RKO (cell line): ENCODE measurements at places on chromosomes 7 and 10.

DNA sequence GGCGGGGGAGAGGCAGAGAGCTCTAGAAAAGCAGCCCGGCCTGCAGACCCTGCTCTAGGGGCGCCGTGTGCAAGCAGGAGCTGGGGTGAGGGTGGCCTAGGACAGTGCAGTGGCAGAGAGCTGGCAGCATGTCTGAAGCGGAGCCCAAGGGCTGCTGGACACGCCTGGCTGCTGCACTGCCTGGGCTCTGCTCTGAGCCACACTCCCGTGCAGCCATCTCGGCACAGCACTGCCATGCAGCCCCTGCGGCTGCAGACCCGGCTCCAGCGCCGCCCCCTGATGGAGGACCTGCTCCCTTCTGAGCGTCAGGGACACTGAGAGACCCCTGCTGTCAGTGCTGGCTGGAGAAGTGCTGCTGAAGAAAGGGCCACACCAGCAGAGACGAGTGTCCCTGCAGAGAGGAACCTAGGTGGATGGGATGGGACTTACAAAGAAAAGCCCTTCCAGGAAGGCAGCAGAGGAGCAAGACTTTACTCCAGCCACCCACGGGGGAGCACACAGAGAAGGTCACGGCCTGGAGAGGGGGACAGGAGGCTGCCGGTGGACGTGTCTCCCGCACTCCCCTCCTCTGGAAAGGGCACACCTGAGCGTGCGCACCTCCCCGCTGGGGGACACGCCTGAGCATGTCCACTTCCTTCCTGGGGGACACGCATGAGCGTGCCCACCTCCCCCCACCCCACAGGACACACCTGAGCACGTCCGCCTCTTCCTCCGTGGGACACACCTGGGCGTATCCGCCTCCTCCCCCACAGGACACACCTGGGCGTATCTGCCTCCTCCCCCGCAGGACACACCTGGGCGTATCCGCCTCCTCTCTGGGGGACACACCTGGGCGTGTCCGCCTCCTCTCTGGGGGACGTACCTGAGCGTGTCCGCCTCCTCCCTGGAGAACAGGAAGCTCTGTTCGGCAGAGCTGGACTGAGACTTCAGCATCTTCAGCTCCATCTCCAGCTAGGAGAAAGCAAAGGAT is 252.9 kb downstream of the MAD1L1 start:
- DNase-seq = no peak

DNA sequence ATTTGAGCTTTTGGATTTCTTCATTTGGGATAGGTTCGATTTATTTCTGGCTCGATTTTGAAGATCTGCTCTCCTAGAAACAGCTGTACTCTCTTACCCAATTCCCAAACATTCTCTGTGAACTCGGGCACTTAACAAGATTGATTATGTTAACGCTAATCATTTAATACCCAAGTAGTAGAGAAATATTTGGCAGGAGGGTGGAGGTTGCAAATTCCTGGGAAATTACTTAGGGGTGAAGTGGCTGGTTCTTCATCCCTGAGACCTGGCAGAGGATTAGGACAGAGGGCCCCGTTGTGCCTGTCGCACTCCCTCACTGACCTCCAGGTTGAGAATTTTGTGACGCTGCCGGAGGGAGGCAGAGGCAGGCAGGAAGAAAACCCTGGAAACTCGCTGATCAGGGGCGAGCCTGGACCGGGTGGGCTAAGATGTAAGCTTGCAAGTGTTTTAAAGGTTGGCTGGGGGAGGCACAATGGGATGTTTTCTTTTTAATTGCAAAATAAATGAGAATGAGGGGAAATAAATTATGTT is 182.6 kb downstream of the TCF7L2 start:
- no peak for DNase-seq

GRCh38 chr10:62024026-62024701 is 122.7 kb downstream of the ARID5B start:
- no peak for DNase-seq

DNA sequence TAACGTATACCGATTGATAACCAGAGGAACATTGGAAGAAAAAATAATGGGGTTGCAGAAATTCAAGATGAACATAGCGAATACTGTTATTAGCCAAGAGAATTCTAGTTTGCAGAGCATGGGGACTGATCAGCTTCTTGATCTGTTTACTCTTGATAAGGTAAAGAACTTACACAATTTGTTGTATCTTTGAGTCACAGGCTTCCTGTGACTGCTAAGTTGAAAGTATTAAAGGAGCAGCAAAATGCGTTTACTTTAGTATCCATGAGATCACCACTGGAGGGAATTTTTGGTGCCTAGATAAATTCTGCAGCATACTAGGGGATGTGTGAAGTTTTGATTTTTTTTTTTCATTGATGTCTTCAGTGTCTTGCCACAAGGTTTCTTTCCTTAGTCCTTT is 103.6 kb downstream of the BTAF1 start:
- DNase-seq = no peak

DNA sequence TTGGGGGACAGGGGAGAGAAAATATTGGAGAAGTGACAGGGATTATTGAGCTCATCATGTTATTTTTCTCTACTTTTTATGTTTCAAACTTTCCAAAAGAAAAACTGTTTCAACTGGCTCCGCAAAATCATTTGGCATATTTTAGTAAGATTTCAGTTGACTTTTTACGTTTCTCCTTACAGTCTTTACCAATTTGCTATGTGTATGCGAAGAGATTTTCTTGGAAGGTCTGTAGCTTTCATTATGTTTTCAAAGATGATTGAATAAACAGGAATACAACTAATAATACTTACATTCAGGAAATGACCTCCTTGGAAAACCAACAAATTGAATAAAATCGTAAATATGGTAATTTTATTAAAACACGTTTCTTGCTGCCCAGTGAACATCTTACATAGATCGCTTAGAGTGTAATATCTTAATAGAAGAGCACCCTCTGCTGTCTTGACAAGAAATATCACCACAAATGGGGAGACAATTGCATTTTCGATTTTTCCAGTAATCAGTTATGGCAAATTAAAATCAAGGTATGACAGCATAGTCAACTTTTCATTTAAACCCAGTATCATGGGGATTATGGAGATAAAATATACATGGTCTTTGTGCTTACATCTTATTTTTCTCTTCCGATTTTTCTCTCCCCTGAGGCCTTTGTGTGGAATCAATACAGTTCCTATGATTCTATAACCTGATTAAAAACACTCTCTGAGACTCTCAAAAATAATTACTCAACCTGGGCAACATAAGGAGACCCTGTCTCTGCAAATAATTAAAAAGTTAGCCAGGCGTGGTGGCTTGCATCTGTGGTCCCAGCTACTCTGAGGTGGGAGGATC is 43.1 kb downstream of the MBL2 start:
- DNase-seq = peak; percentile 51

DNA sequence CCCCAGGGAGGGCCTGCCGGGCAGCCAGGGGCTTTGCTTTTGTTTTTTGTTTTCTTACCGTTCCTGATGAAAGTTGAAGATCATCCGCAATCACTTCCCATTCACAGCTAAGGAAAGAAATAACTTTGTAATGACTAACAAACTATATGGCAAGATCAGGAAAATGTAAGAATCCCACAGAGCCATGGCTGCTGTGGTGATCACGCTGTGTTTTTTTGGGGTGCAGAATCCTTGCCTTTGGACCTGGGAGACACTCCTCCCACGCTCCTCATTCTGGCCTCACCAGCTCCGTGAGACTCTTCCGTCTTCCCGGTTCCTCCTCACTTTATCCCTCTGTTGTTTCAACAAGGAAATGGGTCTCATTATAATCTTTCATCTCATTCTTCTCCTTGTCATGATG is 443.0 kb upstream of the MGMT start:
- DNase-seq = no peak

DNA sequence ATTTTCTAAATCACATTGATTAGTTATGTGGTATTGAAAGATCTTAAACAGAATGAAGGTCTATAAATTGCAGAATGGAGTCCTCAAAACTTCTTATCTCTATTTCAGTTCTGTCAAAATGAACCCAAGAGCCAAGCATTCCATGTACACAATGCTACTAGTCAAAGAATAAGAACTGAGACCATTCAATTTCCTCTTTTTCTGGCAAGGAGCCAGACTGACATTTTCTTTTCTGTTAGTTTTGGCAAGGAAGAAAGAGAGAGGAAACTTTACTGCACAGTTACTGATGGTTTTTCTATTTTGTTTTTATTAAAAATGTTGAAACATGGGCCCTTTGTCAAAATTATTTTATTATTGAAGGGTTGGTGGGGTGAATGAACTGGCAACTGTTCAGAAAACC is 181.8 kb upstream of the FERD3L start:
- no peak for DNase-seq

- no peak for DNase-seq
These were observed 84.7 kb downstream of the CHST15 start for GRCh38 chr10:124008681-124009080.

DNA sequence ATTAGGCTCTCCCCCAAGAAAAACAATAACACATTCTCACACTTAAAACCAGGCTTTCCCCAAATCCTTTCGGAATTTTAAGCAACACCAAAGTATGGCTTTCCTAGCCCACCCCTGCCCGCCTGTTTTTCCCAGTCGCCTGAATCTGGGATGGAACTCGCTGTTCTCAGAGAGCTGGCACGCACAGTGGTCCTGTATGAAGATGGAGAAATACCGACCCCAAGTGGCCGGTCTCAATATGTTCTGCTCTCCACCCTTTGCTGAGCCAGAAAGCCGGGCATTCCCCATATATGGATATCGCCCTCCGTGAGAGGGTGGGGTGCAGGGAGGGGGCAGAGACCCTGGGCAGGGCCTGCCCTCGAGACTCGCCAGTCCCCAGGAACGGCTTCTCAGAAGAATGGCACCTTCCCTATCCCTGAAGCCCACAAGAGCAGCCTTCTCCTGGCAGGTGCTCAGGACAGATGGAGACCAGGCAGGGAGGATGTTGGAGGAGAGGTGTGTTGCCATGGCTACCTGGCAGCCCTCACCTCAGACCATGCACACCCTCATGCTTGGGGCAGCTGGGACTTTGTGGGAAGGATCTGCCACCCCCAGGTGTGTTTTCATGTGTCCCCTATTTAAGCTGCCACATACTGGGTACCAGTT is 3.4 kb downstream of the TACR2 start:
- DNase-seq = peak; percentile 66

DNA sequence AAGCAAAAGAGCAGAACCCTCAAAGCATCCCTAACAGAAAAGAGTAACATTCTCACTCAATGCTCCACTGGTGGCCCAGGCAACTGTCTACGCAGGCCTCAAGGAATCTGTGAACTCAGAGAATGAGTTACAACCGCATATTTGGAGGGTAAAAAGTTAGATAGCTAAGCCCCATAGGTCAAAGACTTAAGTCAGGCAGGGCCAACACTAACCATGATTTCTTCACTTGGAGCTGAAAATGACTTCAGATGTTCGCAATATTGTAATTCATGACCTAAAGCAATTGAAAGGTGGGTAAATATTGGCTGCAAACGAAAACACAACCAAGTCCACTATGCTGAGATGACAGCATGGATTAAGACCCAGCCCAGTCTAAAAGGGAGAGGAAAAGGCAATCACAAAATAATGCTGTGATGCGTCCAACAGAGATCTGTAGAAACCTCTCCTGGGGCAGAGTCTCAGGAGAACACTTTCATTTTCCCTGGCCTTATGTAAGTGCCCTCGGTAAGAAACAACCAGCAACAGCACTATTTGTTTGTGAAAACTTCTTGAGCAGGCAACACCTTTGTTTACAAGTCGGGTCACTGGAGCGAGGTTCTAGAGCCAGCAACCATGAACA is 176.5 kb downstream of the TNS3 start:
- DNase-seq = no peak

GRCh38 chr7:131556909-131557651 is 652 bp upstream of the PODXL start:
- DNase-seq = no peak

DNA sequence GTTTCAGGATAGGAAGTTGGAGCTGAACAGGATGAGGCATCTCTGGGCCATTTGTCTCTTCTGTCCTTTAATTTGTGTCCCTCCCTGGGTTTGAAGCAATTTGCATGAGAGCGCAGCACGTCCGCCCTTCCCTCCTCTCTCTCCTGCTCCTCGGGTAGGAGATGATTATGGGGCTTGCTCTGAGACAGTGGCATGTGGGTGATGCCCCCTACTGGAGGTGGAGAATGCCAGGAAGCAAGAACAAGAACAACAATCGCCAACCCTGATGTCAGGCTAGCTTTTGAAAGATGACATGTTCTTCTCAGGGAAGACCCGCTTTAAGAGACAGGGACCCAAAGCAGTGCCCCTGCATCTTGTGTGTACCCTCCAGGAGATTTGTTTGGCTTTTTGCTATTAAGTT is 63.9 kb upstream of the LOXL4 start:
- no peak for DNase-seq

- no peak for DNase-seq
These were observed 9.2 kb downstream of the PLAU start for GRCh38 chr10:73920089-73920488.

- no peak for DNase-seq
These were observed 15.5 kb downstream of the ZNF488 start for GRCh38 chr10:47368431-47369180.

DNA sequence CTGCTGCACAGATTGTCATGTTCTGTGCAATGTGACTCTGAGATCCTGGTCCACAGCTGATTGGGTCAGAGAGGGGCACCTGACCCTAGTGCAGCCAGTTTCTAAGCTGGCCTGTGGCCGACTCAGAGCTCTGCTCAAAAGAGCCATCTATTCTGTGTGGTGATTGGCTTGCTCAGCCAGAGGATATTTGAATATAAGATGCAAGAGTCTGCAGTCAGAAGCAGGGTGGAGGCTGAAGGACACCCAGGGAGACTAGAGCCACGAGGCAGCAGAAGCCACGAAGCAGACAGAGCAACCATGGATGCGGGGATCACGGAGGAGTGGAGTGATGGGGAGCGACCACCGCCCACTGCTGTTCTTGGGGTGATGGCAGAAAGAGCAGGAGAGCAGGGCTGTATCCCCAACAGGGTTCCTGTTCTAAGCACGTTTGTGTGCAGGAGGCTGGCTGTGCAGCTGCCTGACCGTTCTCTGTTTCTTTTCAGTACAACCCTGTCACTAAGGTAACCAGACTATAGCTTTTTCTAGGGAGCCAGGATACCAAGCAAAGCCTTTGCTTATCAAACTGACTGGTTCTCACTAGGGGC is 19.5 kb upstream of the RHEB start:
- peak; percentile 52 for DNase-seq
